ENCODE measurements at places on chromosomes 7 and 10. TPM values are rescaled to one million over a fixed set of nuclear protein-coding genes. Genes with fewer than 3 reads are reported as not detected.

GRCh38 chr7:135169141-135169963 lies 1.2 kb downstream of the CYREN start:
- DNase-seq, result peak; percentile 42

- no peak for DNase-seq
Observed at GRCh38 chr10:29174389-29174788, 114.5 kb upstream of the LYZL1 start.

GRCh38 chr10:130817674-130818073 lies 493.8 kb downstream of the TCERG1L start:
- no peak for DNase-seq

- peak; percentile 58 for DNase-seq
Observed at GRCh38 chr7:37047260-37047659, 323.0 kb upstream of the AOAH start.

WNT8B gene
- not detected for total RNA-seq

LIPF gene
- not detected for total RNA-seq

GRCh38 chr7:83658126-83658525 lies 9.2 kb upstream of the SEMA3E start:
- DNase-seq, result no peak

GRCh38 chr10:29227201-29227600 lies 61.7 kb upstream of the LYZL1 start:
- DNase-seq, result no peak

- no peak for DNase-seq
Observed at GRCh38 chr7:68752485-68753178, 845.6 kb upstream of the AUTS2 start.

NAT16 gene
- total RNA-seq, result not detected

GIMAP2 gene
- total RNA-seq, result 0.81 TPM

DNA sequence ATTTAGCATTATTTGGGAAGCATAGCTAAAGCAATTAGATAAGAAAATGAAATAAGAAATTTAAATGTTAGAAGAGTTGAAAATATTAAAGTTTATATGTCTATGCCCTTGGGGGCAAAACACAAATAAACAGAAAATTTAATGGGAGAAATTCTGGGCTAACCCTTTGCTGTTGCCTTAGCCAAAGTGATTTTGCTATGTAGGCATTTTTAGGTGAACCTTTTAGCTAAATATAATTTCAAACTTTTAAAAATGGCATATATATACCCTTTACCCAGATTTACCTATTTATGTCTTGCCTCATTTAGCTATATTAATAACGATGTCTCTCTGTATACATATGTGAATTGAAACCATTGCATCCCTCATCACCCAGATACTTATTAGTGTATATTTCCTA lies 20.1 kb downstream of the NFE2L3 start:
- DNase-seq, result no peak

GRCh38 chr7:2966466-2967078 lies 77.1 kb downstream of the CARD11 start:
- DNase-seq, result peak; percentile 13

VKORC1L1 gene
- 21.6 TPM for total RNA-seq

- DNase-seq, result no peak
Observed at GRCh38 chr7:30863706-30864035, 48.0 kb upstream of the AQP1 start.

WDR37 gene
- total RNA-seq, result 10.9 TPM

GRCh38 chr7:82961240-82961639 lies 201.4 kb downstream of the PCLO start:
- no peak for DNase-seq

- no peak for DNase-seq
Observed at GRCh38 chr10:93060887-93061593, 442 bp downstream of the CYP26C1 start.

OIT3 gene
- not detected for total RNA-seq

DNA sequence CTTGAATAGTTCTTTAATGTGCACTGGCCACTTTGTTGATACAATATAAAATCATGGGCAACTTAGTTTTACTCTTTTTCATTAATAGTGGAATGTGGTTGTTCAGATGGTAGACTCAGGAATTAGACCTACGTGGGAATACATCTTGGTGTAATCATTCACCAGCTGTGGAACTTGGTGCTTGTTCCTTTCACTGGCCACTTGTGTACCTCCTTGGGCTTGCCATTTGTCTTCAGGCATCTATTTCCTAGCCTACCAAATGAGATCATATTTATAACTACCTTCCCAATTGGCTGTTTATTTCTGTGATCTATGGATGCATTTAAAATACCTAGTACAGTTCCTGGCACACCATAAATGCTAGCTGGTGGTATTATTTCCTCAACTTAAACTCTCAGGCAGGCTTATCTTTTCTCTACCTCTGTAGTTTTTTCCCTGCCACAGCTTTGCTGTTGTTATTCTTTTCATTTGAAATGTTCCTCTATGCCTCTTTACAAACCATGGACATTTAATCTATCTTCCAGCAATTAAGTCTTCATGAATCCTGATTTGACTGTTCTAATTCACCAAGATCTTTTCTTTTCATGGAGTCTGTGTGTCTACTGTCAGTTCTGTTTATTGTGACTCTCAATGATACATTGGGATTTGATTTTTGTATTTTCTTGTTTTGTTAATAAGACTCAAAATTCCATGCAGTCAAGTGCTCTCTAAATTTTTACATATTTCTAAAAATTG lies 113.0 kb downstream of the ADAM22 start:
- no peak for DNase-seq

- DNase-seq, result no peak
Observed at GRCh38 chr7:108263425-108263824, 133.3 kb upstream of the LAMB4 start.

CPA4 gene
- 9.8 TPM for total RNA-seq

GRCh38 chr7:11232462-11232861 lies 258.8 kb downstream of the PHF14 start:
- no peak for DNase-seq

SLC26A5 gene
- total RNA-seq, result not detected

- no peak for DNase-seq
Observed at GRCh38 chr10:44881649-44882048, 29.5 kb upstream of the TMEM72 start.

DNA sequence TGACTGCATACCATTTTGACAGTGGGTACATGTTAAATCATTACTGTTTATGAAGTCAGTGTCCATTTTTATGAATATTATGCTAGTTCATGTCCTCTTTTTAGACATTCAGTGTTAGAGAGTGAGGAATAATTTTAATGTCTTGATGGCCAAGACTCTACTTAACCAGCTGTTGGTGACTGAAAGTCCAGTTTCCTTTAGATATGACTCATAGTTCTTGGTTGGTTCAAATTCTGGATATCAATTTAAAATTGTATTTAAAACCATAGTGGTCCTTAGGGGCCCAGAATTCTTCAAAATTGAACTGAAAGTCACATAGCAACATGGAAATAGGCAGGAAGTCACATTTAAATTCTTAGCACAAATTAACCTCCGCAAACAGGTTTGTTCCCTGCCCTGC lies 196.5 kb upstream of the PRPS1L1 start:
- DNase-seq, result no peak

- no peak for DNase-seq
Observed at GRCh38 chr7:54529568-54529967, 12.6 kb upstream of the VSTM2A start.

DNA sequence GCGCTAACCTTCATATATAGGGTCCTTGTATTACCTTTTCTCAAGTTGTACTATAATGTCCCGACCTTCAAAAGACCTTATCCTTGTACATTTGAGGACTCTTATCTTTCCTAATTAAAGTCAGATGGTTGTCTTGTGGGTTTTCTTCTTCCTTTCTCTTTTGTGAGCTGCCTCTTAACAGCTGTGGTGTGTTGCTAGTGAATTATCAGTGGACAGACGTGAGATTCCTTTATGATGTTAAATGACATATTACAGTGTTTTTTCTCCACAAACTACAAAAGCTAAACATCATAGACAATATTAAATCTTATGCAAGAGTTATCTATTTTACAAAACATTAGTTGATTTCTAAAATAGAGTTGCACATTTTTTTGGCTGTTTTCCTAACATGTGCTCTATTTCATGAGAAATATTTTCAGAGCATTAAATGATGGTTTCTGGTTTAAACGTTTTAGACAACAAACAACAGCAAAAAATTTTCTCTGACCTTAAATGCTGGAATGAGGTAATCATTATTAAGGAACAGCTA lies 272.2 kb upstream of the NPVF start:
- DNase-seq, result no peak

GRCh38 chr7:7570584-7570983 lies 3.9 kb downstream of the MIOS start:
- DNase-seq, result no peak

DNA sequence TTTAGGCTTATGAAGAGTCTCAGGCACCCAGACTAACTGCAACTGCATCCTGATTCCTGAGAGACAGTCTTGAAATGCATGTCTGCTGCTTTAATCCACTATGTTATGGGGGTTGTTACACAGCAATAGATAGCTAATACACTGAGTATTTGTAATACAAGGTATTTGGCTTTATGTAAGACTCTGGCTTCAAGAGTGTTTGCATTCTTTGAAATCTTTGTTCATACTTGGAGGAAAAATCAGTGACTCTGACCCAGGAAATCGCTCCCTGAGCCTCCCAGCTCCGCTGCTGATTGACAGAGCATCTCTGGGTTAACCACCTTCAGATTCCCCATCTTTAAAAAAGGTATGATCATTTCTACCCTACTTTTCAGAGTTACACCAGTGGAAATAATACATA lies 133.9 kb downstream of the MTPAP start:
- DNase-seq, result no peak

- DNase-seq, result peak; percentile 39
Observed at GRCh38 chr7:24665564-24666294, 91.5 kb downstream of the GSDME start.

- DNase-seq, result no peak
Observed at GRCh38 chr10:130003166-130003565, 39.1 kb upstream of the EBF3 start.

GRCh38 chr10:114822444-114823076 lies 980 bp downstream of the FHIP2A start:
- peak; percentile 9 for DNase-seq

GRCh38 chr10:84534168-84534567 lies 205.8 kb downstream of the CCSER2 start:
- no peak for DNase-seq

- no peak for DNase-seq
Observed at GRCh38 chr10:129719889-129720590, 244.0 kb downstream of the EBF3 start.

DNA sequence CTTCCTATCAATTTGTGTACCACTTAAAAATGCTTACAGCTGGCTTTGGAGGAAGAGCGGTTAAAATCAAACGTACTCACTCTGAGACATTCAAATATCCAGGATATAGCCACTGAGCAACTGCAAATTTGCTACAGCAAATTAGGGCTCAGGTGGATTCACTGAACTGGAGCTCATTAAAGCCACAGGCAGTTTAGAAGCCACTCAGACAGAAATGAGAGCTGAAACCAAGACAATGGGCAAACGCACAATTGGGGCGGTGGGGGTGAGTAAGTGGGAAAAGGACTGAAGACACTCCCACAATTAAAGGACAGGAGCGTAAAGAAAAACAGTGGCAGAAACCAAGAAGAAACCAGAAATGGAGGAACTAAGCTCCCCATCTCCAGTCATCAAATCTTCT lies 20.5 kb downstream of the MPP7 start:
- no peak for DNase-seq

GRCh38 chr7:106779877-106780276 lies 85.2 kb upstream of the PIK3CG start:
- peak; percentile 88 for DNase-seq

DNA sequence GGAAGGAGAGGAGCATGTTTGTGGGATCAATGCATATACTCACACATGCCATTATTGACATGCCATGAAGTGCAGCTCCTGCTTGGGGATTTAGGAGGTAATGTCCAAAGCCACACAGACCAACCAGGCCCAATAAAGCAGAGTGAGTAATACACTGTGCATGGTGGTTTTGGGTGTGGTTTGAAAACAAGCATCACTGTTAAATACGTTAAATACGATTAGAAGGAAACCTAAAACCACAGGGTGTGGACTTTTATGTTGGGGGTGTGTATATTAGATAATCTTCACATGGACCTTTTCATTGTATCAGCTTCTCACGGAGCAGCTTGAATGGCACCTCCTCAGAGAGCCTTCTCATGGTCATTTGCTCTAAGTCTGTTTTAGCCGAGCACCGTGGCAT lies 10.4 kb upstream of the EIF3A start:
- peak; percentile 91 for DNase-seq

DNA sequence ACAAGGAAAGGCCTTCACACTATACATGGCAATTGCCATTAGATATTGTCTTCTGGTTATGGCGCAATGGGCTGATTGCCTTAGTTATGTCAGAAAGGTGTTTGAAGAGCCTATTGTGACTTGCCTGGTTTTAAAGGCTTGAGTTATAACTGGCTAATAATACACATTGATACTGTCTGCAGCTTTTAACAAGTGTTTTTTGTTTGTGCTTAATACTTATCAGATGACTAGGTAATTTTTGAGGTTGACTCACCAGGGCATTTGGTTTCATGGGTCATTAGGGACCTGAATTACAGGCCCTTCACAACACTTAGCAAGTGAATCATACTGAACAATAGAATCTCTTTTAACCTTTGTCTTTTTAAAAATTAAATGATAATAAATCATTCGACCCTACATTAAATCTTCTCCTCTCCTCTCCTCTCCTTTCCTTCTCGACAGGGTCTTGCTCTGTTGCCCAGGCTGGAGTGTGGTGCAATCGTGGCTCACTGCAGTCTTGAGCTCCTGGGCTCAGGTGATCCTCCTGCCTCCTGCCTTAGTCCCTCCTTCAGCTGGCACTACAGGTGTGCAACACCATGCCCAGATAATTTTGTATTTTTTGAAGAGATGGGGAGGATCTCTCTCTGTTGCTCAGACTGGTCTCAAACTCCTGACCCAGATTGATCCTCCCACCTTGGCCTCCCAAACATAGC lies 196.3 kb downstream of the JCAD start:
- peak; percentile 98 for DNase-seq

NPFFR1 gene
- total RNA-seq, result 0.05 TPM

GRCh38 chr7:130351791-130352090 lies 7.1 kb downstream of the CPA5 start:
- no peak for DNase-seq

ANLN gene
- 239 TPM for total RNA-seq

DNA sequence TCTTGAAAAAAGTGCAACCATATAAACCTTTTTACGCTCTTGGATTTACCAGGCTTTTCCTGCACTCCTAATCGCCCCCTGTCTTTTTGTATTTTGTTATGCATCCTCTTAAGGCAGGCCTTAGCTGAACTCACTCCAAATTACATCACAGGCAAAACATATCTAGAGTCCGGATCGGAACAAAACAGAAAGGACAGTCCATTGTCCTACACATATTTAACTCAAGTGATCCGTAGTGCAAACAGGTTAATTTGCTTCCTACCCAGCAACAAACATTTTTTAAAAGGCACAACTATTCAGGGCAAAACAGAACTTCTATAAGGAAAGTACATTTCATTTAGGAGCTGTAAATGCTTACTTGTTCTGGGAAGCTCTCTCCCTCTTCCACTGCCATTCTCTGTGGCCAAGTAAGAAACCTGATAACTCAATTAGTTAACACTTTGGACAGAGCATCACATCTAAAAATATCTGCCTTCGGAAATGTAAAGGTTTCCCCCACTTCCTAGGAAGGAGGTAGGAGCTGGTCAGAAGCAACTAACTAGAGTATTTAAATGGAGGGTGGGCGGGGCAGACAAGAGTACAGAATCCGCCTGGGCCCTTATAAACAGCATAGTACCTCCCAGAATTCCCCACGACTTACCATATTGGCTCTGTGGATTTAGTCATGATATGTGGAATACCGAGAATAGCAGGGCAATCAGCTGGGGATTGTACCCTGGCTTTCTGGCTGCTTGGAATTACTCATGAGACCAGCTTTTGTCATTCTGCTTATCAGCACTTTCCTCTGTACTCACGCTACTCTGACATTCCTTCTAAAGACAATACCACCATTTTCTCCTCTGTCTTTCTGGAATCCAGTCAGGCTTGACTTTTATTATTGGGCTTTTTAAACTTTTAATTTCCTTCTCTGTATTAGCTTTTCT lies 89.5 kb downstream of the ANK3 start:
- DNase-seq, result no peak

All from PC-9 (cell line).